ENCODE measurements at places on chromosomes 5 and 9.

DNA sequence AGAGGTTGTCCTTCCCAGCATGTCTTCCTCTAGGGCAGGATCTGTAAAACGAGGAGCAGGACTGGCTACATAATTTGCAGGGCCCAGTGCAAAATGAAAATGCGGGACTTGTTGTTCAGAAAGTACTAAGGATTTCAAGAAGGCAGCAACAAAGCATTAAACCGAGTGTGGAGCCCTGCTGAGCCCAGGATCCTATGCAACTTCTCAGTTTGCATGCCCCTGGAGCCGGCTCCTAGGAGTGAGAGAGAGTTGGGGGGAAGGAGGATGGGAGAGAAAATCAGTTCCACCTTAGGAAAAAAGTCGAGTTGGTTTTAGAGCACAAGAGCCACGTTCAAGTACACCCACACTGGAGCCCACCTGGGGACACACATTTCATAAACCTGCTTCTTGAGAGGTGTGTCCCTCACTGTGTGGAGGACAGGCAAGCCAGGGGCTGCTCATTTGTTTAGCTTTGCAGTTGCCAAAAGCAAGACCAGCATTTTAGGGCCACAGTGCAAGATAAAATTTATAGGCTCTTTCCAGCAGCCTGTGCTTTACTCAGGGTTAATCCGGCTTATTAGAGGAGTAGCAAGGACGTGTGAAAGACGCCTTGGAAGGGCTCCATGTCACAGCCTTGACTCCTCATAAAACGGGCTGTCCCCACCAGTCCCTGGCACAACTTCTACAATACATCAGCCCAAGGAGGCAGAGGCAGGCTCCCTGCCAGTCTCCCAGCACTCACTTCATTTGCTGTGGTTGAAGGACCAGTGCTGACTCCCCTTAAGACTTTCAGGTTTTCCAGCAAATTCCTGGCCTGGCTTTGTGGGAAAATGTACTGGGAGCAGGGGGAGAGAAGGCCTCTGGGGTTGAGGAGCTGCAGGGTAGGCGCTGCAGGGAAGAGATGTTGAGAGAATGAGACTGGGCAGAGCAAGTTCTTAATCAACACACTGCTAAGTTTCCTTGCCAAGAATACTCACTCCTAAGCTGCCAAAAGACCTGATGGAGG, 159.7 kb upstream of the SEMA6A start:
- no peak for DNase-seq

DNA sequence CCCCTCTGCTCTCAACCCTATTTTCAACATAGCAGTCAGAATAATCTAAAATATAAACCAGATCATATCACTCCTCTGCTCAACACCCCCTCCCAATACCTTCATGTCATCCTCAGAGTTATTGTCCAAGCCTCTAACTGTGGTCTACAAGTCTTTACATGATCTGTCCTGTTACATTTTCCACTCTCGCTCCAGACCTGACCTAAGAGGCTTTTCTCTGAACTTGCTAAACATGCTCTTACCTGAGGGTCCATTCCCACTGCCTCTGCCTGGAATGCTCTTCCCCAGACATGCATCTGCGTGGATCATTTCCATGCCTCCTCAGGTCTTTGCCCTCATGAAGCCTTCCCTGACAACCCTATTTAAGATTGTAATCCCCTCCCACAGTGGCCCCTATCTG, 12.0 kb downstream of the NIPSNAP3B start:
- no peak for DNase-seq

GRCh38 chr5:144547098-144547499, 376.4 kb downstream of the KCTD16 start:
- no peak for DNase-seq

DNA sequence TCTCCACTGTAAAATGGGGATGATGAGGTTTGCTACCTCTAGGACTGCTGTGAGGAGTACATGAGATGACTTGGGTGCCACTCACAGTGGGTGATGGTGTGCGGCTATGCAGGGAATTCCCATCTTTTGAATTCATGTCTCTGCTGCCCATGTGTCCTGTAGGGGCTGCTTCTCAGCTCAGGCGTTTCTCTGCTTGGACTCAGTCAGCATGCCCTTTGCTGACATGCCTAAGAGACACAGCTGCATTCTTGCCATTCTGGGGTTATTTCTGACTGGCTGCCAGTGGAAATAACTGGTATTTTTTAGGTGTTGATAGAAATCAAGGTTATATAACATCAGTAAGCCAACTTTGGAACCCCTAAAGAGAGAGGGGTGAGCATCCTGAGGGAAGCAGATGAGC, 24.3 kb upstream of the XPA start:
- no peak for DNase-seq

GRCh38 chr5:150999704-151000442, 20.5 kb upstream of the GPX3 start:
- no peak for DNase-seq

DNA sequence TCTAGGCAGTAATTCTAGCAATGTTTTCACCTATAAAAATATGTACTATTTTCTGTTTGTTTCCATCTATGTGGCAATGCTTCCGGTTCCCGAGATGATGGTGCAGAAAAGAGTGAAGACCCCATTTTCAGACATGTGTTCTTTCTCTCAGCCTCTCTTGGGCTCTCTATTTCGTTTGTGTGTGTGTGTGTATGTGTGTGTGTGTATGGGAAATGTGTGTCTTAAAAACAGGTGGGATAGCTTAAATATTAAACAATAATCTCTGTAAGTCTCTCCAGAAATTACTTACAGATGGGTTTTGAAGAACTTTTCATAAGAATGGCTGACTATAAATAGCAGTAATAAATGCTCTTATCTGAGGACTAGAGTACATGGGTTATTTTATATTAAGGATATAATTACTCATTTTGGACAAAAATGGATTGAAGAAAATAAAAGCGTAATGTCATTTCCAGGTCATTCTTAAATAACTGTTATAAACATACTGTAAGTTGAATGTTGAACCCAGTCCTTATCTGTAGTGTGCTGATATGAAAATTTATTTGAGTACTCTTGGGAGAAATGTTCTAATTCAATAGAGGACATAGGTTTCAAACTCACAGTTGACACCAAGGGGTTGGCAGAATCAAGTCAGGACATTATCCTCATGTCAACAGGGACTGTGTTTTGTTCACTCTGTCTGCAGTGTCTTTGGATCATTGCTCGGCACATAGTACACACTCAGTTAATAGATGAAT, 31.1 kb downstream of the PCSK5 start:
- no peak for DNase-seq

DNA sequence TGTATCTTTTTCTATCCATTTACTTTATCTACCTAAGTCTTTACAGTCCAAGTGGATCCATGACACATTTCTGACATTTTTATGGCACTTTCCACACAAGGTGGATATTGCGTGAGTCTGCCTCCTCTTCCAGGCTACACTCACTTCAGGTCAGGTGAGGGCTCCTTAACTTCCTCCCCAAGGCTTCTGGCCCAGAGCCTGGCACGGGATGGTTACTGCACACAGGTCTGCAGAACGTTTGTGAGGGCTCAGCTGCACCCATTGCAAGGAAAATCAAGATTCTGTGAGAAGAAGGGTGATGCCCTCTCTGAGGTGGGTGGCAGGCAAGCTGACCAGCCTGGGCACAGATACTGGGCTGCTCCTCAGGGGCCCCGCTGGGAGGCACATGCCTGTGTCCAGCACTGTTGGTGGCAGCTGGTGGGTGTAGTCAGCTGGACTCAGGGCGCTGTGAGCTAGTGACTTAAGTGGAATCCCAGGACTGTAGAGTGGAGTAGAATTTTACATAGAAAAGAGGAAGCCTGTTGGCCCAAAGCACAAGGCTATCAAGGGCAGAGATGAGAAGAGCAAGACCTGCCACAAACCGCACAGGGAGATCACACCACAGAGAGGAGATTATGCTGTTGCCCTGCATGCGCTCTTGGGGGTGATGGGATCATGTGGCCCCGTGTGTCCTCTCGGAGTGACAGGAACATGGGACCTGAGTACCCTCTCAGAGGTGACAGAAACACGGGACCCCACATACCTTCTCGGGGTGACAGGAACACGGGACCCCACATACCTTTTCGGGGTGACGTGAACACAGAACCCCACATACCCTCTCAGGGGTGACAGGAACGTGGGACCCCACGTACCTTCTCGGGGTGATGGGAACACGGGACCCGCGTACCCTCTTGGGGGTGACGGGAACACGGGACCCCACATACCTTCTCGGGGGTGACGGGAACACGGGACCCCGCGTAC, 21.3 kb downstream of the AHRR start:
- no peak for DNase-seq

- no peak for DNase-seq
These were observed 44.4 kb downstream of the RFK start for GRCh38 chr9:76349865-76350264.

DNA sequence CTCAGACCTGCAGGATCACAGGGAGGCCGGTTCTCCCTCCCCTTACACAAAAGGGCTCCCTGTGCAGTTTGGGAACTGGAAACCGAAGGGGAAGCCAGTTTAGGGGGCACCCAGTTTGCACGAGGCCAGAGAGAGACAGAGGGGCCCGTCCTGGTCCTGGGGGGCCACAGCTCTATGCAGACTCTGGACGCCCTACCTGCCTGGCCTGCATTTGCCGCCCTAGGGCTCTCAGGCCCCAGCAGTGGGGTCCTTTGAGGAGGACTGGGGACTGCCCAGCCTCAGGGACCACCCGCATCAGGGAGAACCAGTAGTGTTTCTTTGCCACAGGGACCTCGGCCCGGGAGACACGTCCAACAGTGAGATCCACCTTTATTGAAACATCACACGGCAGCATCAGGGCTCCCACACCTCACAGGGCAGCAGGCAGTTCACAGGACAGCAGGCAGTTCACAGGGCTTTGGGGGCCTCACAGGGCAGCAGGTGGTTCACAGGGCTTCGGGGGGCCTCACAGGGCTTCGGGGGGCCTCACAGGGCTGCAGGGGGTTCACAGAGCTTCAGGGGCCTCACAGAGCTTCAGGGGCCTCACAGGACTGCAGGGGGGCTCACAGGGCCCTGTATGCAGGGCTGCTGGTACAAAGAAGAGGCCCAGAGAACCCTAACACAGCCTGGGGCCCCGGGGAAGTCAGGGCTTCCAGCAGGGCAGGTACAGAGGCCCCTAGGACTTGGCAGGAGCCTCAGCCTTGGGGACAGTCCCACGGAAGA, 648 bp upstream of the NSMF start:
- DNase-seq, result no peak

DNA sequence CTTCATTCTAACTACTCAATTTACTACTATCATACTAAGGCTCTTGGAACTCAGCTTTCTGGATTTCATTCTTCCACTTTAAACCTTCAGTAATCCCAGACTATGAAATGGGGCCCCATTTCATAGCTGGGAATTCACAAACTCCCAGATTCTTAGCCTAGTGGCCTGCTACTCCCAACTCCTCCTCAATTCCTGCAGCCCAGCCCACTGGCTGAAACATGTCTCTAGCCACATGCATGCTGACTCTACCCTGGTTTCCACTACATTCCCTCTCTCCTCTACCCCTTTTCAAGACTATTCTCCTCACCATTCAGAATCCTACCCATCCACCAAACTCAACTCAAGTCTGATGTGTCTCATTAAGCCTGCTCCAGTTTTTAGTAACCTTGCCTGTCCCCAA, 370.6 kb downstream of the BNC2 start:
- DNase-seq, result no peak

DNA sequence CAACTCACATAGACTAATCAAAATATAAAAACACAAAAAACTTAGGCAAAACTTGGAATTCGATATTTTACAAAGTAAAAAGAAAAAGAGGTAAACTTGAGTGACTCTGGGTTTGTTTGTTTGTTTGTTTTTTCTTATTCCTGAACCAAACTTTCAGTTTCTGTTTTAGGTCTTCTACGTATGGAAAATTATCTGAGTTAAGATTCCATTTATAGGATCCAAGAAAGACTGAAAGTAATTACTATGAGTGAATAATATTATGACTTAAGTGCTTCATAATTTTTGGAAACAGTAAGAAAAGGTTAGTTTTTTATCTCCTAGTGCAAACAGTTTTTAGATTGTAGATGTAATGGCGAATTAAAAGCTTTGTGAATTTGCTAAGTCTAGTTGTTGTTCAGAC, 13.2 kb downstream of the ST8SIA4 start:
- DNase-seq, result no peak

DNA sequence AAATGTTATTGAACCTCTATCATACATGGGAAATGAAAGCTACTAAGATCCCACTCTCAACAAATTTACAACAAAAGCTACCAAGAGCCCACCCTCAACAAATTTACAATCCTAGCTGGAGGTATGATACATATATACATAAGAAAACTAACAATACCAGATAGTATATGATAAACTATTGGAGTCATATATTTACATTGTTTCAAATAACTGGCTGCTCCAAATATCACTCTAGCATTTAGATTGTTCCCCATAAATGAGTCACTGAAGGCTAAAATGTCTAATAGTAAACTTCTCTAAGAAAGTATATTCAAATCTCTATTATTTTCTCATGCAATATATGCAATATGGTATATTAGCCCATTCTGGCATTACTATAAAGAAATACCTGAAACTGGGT, 151.1 kb downstream of the TMEM161B start:
- no peak for DNase-seq

DNA sequence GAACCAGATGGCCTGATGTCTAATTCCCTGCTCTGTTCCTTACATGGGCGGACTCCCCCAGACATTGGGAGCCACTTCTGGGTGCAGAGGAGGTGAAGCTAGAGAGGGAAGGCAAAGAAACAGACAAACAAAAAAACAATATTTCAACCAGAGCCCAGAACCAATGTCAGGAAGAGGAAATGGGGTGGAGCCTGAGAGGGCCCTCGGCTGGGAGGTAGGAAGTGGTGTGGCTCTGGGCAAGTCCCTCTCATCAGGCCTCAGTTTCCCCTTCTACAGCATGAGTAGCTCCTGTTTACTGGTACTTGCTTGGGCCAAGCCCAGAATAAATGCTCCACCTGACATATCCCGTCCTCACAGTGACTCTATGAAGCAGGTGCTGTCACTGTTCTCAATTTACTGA, 11.1 kb downstream of the SH2D3C start:
- DNase-seq, result no peak

Measured in activated CD4-positive, alpha-beta T cell treated with anti-CD3 and anti-CD28 coated beads, Interleukin-2, amount 50 U/mL, for 4 hours (primary cell).